ENCODE measurements at places on chromosomes 6 and 20.

DNA sequence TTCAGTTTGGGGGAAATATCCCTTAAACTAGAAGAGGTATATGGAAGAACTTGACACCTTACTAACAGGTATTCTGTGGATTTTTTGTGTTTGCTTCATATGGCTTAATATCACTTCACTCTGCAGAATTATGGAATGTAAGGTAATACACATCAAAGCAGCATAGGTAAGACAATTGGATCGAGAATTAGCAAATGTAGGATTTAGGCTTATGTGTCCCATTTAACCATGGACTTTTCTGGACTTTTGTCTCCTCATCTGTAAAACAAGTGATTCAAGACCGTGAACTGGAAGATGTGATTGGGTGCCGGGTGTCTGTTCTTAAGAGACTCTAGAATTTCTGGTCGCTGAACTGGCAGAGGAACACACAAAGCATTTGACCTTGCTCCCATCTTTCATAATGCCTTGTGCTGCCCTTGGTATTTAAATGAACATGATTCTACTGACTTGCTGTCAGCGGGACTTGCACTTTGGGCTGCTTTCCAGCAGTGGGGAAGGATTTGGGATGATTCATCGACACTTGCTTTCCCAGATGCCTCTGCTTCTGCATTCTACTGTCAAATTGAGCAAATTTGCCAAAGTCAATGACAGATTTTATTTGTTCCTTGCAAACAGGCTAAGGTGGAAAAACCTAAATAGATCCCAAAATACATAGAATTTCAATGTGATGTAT lies 199.8 kb downstream of the PLCB1 start:
- DNase-seq, result no peak

DNA sequence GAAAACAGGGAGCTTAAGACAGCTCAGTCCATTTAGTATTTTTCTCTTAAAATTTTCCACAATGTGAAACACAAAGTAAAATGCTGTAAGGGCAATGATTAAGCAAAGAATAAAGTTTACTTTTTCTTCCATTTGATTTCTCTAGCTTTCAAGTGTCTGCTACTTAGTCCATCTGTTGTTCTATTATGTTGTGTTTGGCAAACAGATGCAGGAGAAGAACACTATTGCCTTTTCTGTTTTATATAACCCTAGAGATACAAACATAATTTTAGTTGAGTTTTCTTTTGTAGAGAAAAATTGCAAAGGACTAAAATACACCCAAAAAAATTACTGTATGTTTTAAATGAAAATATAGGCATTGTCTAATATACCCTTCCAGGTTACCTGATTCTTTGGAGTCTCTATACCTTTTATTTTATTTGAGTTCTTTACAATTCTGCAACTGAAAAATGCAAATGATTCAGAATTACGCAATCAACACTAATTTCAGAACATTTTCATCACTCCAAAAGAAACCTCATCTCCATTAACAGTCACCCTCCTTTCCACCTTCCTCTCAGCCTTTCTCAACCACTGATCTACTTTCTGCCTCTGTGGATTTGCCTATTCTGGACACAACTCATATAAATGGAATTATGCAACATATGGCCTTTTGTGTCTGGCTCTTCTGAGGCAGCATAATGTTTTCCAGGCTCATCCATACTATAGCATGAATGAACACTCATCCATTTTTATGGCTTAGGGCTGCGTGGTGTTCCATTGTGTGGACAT lies 96.9 kb downstream of the MKKS start:
- DNase-seq, result no peak

DNA sequence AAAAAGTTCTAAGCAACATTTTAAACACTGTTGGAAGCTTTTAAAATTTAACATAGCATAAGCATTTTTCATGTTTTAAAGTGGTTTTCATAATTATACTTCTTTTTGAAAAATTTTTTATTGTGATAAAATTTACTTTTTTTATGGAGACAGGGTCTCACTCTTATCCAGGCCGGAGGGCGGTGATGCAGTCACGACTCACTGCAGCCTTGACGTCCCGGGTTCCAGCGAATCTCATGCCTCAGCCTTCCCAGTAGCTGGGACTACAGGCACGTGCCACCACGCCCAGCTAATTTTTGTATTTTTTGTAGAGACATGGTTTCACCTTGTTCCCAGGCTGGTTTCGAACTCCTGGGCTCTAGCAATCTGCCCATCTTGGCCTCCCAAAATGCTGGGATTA lies 46.1 kb upstream of the TULP4 start:
- no peak for DNase-seq

DNA sequence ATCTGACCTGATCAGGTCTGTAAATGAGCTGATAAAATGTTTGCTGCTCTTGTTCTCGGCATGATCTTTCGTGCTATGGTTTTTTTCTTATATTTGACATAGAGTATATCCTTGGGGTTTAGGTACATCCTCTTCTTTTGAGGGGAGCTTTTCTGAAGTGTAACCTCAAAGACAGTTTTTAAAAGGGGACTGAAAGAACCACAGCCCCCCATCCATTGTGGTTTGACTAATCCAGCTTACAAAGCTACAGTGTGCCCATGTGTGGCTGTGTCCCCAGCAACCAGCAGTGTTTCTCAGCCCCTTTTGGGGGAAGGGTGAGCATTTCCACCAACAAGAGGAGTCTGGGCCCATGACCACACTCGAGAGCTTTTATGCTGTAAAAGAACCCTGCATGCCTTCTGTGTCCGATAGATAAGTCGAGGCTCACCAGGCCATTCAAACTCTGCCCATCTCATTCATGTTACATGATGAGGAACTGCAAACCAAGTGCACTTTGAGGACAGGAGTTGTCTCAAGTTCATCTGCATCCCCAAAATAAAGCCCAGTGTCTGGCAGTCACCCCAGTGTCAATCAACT lies 266.0 kb downstream of the SLC24A3 start:
- DNase-seq, result no peak

DNA sequence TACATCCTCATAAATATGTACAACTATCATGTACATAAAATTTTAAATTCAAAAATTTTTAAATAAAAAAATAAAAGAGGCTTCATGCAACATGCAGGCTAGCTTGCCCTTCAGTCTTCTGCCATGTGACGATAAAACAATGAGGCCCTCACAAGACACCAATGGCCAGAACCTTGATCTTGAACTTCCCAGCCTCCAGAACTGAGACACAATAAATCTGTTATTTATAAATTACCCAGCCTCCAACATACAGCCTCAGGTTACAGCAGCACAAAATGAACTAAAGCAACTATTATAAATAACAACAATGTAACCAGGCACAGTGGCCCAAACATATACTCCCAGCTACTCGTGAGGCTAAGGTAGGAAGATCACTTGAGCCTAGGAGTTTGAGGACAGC lies 42.8 kb downstream of the SERAC1 start:
- no peak for DNase-seq
